Naive thymus-derived CD4-positive, alpha-beta T cell (primary cell): ENCODE measurements at places on chromosomes 4 and X.

DNA sequence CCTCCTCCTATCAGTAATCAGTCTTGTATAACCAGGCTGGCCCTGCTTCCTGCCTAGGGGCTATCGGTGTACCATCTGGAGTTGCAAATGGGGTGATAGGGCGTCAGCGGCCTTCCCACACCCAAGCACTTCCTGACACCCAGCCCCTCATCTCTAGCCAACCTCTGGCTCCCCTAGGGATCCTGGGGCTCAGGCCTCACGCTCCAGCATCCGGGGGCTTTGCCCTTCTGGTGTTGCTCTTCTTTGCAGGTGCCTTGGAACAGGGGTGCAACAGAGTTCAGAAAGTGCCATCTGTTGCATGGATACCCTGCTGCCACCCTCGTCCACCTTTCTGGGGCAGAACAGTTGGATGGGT lies 4.1 kb downstream of the IL9R start:
- DNase-seq: no peak

DNA sequence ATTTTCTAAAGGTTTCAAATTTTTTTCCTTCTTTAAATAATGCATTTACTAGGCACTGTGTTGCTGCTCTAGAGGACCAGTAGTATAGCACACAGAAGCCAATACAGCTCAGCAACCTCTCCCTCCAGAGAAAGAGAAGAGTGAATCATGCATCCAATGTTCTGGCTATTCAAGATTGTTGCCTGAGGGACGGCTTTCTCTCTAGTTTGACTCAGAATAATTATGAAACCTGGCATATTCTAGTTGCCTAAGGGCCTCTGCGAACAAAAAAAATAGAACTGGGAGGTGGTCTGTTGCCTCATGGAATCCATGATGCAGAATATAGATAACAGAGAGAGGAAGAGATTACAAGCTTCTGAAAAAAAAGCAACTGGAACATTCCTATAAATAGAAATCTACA lies 1233.3 kb upstream of the PABPC4L start:
- no peak for DNase-seq

- no peak for DNase-seq
Observed at GRCh38 chrX:141185366-141185765, 8.4 kb upstream of the LDOC1 start.

DNA sequence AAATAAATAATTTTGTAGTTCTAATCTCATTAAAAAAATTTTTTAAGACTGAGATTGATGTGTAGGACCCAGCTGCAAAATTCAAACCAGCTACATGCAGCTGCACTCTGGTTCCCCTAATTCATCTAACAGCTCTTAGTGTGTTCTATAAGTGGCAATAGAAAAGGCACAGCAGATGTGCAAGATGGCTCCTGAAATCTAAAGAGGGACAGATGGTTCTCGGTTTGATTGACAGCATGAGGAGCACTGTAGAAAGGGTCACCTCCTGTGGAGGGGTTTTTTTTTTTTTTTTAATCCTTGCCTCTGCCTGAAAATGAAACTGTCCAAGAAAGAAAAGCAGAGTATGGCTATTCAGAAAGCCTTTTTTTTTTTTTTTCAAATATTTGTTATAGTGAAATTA lies 16.9 kb upstream of the OCIAD1 start:
- no peak for DNase-seq
